ENCODE measurements at places on chromosomes 12 and 14.
A peak's percentile ranks its signal among the peaks of the same experiment; 100 is the strongest.

DNA sequence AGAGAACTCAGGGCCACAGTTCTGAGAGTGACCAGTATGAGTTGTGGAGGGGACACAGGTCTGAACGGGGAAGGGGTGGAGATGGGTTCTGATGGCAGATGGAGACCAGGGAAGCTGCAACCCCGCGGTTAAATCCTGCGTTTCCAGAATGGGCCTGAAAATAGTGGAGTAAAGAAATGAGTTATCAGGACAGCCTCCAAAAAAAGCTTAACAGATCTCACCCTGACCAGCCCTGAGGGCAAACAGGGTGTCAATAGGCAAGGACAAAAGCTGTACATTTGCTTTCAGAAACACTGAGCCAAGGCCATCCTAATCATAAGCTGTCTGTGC is 555 bp upstream of the RTN1 start:
- no peak for DNase-seq

- DNase-seq = no peak
Measured at GRCh38 chr12:111122458-111122878, 202.1 kb upstream of the MYL2 start.

GRCh38 chr14:34710744-34711143 is 3.6 kb downstream of the CFL2 start:
- DNase-seq = no peak

DNA sequence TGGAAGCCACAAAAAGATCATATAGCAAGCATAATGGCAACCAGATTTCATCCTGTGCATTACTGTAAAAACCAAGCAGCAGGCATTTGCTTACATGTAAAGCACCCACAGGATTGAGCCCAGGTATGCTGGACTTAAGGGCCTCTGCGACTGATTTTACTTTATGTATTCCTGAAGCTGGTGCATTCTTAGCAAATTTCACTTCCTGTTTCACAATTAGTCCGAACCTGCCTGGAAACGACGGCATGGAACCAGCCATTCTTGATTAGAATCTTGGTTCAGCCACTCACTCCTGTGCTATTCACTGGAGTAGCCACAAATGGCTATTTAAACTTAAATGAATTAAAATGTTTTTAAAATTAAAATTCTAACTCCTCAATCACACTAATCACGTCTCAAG is 239.2 kb downstream of the NUAK1 start:
- no peak for DNase-seq

GRCh38 chr14:77838831-77839511 is 39.1 kb downstream of the ADCK1 start:
- no peak for DNase-seq

DNA sequence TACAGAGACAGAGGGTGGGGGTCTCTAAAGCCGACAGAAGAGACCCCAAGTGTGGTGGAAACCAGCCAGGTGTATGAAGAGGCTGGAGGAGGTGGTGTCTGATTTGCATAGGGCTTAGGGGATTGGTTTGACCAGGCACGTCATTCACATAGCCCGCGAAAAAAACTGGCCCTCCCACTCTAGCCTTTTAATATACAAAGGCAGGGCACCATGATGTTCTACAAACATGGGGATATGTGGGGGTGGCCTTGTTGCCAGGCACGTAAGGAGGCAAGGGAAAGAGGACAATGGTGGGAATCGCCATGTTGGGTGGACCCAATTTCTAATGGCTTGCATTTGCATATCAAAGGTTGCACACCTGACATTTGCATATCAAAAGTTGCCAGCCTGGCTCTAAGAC is 13.2 kb downstream of the LALBA start:
- no peak for DNase-seq

GRCh38 chr14:100860556-100861187 is 34.8 kb downstream of the MEG3 start:
- no peak for DNase-seq

DNA sequence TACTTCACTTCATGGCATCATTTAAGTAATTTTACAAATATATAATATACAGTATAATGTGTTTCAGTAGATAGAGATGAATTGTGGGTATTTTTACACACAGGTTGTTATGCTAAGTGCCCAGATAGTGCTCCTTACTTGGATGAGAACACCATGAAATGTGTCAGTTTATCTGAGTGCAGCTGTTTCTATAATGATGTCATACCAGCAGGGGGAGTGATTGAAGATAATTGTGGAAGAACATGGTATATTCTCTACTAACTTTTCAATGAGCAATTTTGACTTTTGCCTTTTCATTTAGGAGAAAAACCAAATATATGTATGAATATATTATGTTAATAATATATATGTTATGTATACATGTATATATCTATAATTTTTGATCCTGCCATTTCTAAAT is 221.6 kb downstream of the LRRK2 start:
- DNase-seq = peak; percentile 39

GRCh38 chr14:35808076-35808637 is 938 bp downstream of the RALGAPA1 start:
- peak; percentile 69 for DNase-seq

- no peak for DNase-seq
Measured at GRCh38 chr14:65958664-65959562, 527.3 kb upstream of the CCDC196 start.
